ENCODE measurements at places on chromosomes 4 and X.

GRCh38 chrX:110791071-110791470 is 4.5 kb downstream of the CHRDL1 start:
- no peak for DNase-seq

DNA sequence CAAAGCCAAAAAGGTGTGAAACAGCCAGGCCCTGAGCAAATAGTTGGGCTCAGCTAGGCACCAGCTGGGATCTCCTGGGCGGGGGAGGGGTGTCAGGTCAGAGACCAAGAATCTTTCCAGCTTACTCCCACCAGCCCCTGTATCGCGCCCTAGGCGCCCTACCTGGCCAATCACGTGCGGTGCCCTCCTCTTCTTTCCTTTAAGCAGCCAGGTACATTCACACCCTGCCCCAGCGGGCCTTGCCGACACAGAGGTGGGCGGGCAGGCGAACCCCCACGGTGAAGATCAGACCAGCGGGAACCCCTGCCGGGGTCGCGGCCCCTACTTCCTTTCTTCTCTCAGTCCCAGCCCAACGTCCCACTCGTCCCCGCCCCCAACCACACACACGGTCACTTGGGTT is 9.1 kb downstream of the ARHGAP36 start:
- no peak for DNase-seq

DNA sequence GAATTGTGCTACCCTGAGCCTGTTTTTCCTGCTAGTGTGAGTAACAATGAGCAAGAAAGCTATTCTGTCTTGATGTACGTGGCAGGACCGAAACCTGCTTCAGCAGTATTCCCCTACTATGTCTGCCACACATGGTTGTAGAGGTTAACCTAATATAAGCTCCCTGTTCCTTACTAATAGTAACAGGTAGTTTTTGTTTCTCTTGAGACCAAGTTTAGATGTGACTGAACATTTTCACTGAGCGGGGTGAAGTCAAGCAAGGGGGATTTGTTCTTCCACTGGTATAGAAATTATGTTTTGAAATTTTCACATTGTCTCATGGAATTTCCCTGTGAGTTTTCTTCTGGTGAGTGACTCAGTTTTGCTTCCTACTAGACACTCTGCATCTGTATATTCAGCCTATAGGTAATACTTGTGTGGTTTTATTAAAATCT is 37.3 kb downstream of the RRAGB start:
- no peak for DNase-seq

DNA sequence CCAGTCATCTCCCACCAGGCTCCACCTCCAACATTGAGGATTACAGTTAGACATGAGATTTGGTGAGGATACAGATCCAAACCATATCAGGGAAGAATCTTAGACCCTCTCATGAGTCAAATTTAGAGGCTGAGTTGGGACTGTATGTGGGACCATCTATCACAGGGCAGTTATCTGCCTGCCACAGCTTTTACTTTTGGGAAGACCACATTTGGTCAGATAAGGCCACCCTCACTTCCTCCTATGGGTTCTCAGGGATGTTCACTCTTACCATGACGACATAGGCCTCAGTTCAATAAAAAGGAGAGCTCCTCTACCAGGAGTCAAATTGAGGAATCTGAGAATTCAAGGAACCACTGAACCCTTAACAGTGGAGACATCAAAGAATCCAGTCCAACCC is 2.1 kb downstream of the MAGEB2 start:
- no peak for DNase-seq

DNA sequence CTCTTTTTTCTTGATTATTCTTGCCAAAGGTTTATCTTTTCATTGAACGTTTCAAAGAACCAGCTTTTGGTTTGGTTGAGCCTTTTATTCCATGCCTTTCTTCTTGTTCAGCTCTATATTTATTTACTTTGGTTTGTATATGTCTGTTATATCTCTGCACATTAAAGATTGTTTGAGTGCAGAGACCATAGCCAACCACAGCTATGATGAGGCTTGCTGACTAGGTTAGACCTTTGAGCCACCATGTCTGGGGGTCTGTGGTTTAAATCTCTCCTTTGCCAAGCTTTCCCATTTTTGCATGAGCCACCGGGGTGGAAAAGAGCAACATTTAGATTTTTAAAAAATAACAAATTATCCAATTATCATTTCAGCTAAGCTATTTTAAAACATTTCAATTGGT is 96.1 kb downstream of the NHS start:
- DNase-seq: no peak

GRCh38 chr4:110022457-110022856 is 109.8 kb downstream of the EGF start:
- DNase-seq: no peak

DNA sequence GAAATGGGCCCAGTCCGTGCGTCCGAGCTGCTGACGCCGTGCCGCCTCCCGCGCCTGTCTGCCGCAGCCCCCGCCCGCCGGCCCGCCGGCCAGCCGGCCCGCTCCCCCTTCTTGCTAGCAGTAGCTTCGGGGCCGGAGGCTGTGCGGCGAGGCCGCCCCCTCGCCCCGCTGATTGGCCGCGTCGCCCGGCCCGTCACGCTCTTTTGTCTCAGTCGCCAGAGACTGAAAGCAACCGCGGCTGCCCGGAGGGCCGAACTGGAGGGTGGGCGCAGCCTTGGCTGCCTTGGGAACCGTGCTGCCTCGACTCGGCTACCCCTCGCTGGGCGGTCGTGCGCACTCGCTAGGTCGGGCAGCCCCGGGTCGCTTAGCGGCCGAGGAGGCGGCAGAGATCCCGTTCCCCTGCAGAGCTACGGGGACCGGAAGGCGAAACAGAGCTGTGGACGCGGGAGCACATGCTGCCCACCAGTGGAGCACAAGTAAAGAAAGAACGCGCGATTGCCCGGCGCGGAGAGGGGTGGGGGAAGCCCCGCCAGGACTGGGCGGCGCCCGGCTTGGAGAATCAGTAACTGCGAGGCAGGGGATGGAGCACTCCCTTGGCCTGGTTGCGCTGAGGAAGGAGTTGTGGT is at the start of gene ZCCHC18:
TSS of gene ZCCHC18 (plus strand) at position 198 of the 626 bp plus-strand sequence. CDS start 1,589 bp downstream, outside the sequence.
- peak; percentile 81 for DNase-seq

- DNase-seq: no peak
Measured at GRCh38 chr4:151049430-151049884, 34.4 kb upstream of the LRBA start.

DNA sequence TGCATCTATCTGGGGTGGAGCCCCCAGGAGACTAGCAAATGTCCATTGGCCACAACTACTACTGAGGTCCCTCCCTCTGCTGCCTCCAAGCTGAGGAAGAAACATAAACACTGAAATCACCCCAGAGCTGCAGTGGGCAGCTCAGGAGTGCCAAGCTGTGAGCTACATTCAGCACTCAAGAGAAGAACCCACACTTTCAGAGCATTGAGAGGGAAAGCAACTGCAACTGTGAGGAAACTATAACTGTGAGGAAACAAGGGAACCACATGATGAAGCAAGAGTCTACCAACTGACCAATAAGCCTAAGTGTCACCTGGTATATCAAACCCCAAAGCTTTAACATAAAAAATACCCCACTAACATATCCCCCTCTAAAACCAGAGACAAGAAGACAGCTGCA is 373.5 kb upstream of the TACR3 start:
- DNase-seq: no peak

DNA sequence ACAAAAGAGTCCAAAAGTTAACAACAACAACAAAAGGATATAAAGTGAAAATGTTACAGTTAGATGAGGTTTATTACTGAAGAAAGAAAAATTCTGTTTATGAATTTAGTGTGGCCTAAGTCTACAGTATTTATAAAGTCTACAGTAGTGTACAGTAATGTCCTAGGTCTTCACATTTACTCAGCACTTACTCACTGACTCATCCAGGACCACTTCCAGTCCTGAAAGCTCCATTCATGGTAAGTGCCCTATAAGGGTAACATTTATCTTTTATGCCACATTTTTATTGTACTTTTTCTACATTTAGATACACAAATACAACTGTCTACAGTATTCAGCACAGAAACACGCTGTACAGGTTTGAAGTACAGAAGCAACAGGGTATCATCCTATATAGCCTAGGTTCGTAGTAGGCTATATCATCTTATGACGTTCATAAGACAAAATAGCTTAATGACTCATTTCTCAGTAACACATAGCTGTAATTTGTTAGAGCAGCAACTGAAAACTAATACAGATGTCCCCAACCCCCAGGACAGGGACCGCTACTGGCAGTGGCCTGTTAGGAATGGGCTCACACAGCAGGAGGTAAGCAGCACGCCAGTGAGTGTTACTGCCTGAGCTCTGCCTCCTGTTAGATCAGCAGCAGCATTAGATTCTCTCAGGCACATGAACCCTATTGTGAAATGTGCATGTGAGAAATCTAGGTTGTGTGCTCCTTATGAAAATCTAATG is 61.3 kb downstream of the CENPC start:
- DNase-seq: no peak

DNA sequence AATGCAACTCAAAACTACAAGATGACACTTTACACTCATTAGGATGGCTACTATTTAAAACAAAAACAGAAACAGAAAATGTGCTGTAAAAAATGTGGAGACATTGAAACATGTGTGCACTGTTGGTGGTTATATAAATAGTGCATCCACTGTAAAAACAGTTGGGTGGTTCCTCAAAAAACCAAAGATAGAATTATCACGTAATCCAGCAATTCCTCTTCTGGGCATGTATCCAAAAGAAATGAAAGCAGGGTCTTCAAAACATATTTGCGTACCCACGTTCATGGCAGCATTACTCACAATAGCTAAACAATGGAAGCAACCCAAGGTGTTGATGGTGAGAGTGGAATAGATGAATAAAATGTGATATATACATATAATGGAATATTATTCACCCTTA is 967.2 kb downstream of the TRAM1L1 start:
- no peak for DNase-seq

DNA sequence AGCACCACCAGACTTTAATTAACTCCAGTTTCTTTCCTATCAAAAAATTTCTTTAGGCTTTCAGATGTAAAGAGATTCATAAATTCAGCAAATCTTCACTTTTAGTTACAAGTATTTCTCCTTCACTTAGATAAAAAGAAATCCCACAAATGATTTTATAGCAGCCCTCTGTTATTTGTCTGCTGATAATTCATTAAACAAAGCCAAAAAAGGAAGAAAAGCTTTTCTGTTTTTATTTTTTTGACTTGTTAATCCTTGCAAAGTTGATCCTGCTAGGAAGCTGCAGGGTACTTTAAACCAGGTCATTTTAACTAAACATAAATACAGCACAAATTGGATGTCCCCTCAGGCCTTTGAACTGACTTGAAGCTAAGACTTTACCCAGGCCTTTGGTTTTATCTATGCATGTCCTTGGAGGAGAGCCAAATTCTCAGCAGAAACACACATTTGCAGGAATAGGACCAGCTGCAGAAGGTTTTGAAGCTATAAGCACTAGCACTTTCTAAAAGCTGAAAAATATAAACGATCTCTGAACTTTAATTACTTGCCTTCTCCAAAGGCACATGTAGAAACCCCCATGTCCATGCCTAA is 57.5 kb downstream of the PCDH18 start:
- DNase-seq: no peak

GRCh38 chr4:1559896-1560650 is 124.0 kb downstream of the FAM53A start:
- no peak for DNase-seq

GRCh38 chrX:10423716-10424115 is 196.7 kb downstream of the MID1 start:
- DNase-seq: no peak

DNA sequence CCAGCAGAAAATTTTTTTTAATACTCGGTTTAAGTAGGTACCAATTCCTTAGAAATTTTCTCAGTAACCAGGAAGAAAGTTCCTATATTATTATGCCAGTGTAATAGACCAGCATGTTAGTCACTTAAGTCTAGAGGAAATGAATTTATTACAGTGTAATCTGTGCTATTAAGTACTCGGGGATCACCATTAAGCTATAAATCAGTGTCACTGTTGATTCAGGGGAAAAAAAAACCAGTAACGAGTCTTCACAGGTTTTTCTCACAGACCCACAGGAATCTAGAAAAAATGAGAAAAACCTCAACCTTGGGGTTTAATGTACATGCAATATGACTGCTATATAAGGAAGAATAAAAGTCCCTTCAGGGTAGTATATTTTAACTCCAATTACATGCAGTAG is 138.3 kb upstream of the IL1RAPL2 start:
- DNase-seq: no peak

- peak; percentile 7 for DNase-seq
Measured at GRCh38 chrX:110026099-110026844, 23.4 kb downstream of the TMEM164 start.

- no peak for DNase-seq
Measured at GRCh38 chr4:181756451-181757095, 486.6 kb upstream of the TENM3 start.

- DNase-seq: peak; percentile 14
Measured at GRCh38 chr4:48575964-48576363, 85.9 kb downstream of the ZAR1 start.

DNA sequence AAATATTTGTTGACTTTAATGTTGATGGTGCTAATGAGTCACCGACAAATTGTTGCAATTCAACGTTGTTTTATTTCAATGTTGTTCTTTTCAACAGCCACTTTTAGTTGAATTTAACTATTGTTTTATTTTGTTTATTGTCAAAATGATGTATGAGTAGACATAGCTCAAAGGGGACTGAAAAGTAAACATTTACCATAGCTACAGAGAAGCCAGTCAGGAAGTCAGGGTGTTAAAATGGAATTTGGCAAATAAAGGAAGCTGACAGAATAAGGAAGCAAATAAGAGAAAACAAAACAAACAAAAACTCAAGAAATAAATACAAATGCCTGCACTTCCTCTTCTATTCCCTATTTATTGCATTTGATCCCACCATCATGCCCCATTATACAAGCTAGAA is 648.4 kb upstream of the HTR2C start:
- no peak for DNase-seq

- DNase-seq: no peak
Measured at GRCh38 chr4:74266081-74266480, 42.2 kb upstream of the EPGN start.

DNA sequence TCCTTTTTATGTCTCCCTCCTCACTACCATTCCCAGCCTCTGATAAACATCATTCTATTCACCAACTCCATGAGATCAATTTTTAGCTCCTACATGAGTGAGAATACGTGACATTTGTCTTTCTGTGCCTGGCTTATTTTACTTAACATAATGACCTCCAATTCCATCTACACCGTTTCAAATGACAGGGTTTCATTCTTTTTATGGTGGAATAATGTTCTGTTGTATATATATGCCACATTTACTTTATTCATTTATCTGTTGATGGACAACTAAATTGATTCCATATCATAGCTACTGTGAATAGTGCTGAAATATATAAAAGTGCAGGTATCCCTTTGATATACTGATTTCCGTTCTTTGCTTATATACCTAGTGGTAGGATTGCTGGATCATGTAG is 503.9 kb downstream of the SMARCA1 start:
- no peak for DNase-seq

GRCh38 chr4:176645246-176645960 is 147.3 kb downstream of the VEGFC start:
- no peak for DNase-seq

DNA sequence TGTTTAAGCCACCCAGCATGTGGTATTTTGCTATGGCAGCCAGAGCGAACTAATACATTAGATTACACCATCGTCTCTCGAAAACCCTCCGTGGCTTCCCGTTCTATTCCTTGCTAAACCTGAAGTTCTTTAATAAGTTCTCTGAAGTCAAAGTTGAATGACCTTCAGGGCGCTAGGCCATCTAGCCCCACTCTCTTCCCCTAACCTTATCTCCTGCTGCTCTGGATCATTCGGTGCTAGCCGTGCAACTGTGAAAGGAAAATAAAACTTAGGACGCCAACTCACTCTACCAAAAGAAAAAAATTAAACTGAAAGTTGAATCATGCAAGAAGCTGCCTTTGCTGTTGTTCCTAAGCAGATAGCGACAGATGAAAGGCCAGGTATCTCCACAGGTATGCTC is 40.0 kb downstream of the CHRNA9 start:
- no peak for DNase-seq

Data from GM03348 (cell line).